Panc1 (cell line): ENCODE measurements at places on chromosomes 1 and 21. TPM values are rescaled to one million over a fixed set of nuclear protein-coding genes. Genes with fewer than 3 reads are reported as not detected.

DNA sequence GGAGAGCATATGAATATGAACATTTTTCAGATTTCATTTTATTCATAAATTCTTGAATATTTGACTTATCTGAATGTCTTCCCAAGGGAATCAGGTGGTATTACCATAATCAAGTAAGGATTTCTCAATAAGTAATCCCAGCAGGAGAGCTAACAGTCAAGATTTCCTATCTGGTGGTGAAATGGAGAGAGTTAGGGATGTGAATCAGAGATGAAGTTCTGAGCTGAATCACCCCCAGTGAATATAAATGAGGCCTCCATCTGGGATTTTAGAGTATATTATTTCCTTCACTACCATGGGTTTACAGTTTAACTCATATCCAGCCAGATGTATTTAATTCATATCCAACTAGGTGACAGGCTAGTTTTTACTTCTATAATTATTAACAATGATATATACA, 61.5 kb upstream of the RGS2 start:
- DNase-seq, result no peak

DNA sequence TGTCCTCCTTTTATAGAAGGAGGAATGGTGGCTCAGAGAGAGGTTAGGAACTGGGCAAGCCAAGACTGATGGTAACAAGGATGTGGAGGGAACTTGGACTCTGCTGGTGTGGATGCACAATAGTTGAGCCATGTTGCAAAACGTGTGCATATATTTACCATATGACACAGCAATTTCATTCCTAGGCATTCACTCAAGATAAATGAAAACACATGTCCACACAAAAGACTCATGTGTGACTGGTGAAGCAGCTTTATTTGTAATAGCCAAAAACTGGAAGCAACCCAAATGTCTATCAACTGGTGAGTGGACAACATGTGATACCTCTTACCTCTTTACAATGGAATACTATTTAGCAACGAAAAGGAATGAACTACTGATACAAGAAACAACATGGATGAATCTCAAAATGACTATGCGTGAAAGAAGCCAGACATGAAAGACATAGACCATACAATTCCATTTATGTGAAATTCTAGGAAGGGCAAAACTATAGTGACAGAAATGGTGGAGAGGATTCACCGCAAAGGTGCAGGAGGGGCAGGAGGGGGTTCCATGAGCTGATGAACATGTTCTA, 36.2 kb downstream of the CAMK2N1 start:
- no peak for DNase-seq

The CFAP45 gene
- total RNA-seq, result 1.6 TPM

The SLAMF8 gene
- not detected for total RNA-seq

The ADGRL4 gene
- not detected for total RNA-seq
